ENCODE measurements at places on chromosomes 13 and 19.
A peak's percentile ranks its signal among the peaks of the same experiment; 100 is the strongest.

- no peak for DNase-seq
These were observed 5.3 kb upstream of the CCNP start for GRCh38 chr19:40231544-40232424.

DNA sequence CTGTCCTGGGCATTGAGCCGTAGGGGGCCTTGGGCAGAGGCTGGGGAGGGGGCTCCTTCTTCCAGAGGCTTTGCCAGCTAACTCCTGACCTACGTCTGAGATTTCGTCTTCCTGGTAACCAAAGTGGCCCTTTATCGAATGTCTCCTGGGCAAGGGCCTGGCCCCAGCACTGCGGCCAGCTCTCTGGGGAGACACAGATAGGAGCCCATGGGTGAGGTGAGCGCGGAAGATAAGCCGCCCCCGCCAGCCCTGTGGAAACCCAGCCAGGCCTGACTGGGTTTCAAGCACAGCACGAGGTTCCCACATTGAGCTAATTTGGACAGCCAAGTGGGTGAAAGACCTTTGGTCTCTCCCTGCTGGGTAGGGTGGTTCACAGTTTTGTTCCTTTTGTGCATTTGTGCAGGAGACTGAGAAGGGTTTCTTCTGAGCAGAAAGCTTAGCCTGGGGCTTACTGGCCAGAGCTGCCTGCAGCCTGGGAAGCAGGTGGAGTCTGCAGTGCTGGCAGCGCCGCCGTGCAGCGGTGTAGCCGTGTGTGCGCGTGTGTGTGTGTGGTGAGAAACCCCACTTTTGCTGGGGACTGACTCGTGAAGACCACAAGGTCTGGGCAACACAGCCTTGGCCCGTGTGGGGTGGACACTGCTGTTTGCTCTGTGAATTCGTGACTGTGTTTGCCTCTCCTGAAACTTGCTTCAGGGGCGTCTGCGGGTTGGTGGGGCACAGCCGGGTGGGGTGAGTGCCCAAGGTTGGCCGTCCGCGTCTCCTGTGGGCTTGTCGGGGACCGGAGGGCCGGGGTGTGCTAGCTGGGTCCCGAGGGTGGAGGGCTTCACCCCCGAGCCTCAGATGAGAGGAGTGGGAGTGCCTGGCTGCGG lies 2.5 kb downstream of the BSG start:
- DNase-seq = no peak

- no peak for DNase-seq
These were observed 63.3 kb downstream of the DHRS12 start for GRCh38 chr13:51740698-51741097.

- DNase-seq = peak; percentile 66
These were observed 11.8 kb upstream of the SHD start for GRCh38 chr19:4267101-4267900.

GRCh38 chr13:49146950-49147355 lies 73.2 kb upstream of the MLNR start:
- DNase-seq = no peak

DNA sequence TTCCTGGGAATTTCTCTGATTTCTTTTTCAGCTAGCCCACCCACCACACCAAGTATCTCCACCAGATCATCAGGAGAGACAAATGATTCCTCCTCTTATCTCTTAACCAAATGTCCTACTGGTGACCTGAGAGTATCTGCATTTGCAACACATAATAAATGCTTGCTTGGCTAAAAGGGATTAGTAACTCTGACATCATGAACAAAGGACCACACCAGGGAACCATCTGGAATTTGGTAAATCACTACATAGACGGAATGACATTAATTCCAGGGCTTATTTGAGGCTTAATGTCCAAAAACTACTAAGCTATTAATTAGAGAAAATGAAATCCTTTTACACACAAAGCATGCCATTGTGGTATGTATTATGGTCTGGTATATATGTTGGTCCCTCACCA lies 139.0 kb downstream of the RAP2A start:
- no peak for DNase-seq

GRCh38 chr13:96785986-96786385 lies 208.3 kb downstream of the OXGR1 start:
- no peak for DNase-seq

GRCh38 chr13:110448230-110448629 lies 113.3 kb downstream of the RAB20 start:
- peak; percentile 68 for DNase-seq

DNA sequence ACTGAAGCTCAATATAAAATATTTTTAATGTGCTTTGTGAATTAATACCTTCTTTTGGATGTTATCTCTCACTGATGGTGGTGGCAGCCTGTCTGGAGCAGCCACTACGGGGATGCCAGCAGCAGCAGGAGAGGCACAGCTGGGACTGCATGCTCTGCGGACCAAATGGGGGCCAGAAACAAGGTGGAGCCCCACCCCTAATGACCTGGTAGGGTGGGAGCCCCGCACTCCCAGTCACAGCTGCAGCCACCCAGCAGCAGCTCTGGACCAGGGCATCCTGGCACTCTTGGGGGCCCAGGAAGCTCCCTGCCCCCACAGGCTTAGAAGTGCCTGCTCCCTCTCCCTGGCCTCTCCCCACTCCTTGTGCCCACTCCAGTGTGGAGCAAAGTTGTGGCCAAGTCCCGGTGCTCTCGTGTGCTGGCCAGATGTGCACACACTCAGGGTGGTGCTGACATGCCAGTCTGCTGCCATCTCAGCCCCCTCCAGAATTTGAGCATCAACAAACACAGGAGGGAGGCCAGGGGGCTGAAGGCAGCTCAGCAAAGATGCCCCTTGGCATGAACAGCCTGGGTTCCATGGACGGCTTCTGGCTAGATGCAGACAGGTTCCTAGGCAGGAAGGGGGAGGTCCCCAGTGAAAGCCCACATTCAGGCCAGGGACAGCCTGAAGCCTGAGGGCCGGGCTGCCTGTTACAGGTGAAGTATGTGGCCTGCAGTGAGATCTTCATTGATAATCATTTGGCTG lies 696.7 kb upstream of the SLITRK5 start:
- no peak for DNase-seq

GRCh38 chr19:46759206-46759605 lies 13.0 kb upstream of the STRN4 start:
- no peak for DNase-seq

DNA sequence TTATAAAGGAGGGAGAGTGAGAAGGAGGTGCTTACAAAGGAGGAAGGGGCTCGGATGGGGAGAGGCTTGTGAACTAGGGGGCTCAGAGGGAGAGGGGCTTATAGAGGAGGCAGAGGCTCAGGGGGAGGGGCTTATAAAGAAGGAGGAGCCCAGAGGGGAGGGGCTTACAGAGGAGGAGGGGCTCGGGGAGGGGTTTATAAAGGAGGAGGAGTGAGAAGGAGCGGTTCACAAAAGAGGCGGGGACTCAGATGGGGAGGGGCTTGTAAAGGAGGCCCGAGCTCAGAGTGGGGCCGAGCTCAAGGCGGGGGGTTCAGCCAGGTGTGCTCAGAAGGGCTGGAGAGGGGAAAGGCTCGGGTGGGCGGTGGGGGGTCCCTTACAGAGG lies 500 bp downstream of the SMIM24 start:
- peak; percentile 36 for DNase-seq

GRCh38 chr13:100497389-100497788 lies 91.2 kb downstream of the GGACT start:
- DNase-seq = no peak

- DNase-seq = no peak
These were observed 1049.8 kb downstream of the OLFM4 start for GRCh38 chr13:54078271-54078870.

DNA sequence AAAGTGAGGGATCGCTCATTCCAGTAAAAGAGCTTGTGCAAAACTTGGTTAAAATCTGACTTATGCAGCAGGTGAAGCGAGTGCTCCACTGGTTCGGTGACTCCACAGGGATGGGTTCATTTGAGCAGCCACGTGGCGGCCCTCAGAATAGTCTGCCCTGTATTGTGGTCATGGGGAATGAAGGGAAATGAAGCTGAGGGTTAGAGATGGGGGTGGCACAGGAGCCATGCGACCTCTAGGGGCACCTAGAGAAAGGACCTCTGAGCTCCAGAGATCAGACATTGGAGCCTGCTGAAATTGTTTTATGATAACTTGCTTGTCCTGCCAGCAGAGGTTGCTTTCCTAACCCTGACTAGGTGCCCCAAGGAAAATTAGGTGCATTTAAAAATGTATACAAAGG lies 26.6 kb downstream of the CBY2 start:
- peak; percentile 42 for DNase-seq

- no peak for DNase-seq
These were observed 17.4 kb downstream of the CHST8 start for GRCh38 chr19:33639035-33639681.

DNA sequence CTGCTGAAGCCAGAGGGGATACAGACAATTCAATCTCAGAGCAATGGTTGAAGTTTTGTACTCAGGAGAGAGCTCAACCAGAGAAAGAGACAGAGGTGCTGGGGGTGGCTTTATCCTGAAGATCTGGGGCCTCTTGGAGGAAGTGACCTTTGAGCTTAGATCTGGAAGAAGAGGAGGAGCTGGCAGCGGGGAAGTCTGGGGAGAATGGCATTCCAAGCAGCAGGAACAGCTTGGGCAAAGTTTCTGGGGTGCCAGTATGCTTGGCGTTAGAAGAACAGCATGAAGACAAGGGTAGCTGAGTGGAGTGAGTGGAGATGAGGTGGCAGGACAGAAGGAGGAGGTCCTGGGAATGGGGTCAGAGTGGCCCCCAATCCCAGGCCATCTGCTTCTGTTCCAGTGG lies 11.3 kb downstream of the MAST3 start:
- no peak for DNase-seq

DNA sequence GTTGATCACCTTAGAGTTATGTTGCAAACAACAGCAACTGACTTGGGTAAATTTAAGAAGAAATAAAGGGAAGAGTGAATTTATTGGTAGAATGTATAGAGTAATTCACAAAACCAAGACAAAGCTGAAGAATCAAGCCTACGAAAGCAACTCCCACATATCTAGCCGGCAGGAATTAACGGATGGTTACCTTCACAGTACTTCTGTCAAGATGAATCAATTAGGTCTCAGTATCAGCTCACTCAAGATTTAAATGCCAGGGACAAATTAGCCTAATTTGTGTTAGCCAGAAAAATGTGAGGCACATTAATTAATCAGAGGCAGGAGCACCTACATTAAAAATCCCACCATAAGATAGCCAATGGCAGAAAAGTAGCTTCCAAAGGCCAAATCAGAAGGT lies 10.7 kb downstream of the KPNA3 start:
- no peak for DNase-seq

DNA sequence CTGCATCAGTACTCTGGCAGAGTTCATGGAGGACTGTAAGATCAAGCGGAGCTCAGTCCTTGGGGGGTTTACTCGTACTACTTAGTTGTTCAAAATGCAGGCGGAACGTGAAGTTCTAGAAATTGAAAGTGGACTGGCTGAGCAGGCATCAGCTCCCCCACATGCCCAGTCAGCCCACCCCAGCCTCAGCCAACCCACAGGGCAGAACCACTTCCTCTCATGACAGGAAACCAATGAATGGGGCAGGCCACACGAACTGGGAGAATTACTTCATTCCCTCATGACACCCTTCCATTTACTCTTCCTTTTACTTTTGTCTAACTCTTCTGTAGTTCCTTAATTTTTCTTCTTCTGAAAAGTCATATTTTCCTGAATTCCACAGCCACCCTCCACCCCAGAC lies 71.9 kb downstream of the FLT1 start:
- DNase-seq = no peak

DNA sequence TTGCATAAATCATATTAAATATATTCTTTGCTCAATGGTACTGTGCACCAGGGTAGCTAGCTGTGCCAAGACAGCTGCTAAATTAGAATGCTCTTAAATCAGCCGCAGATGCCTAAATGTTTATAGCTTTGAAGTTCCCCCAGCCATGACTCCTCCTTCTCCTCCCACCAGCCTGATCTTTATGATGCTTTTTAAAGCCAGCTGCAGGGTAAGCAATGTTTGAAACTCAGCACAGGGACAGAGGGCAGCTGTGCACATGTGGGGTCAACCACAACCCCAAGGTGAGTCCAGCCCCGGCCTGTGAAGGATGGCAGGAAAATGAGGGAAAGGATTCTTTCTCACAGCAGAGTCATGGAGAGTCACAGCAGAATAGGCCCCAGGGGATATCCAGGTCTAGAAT lies 635.7 kb downstream of the UQCRFS1 start:
- DNase-seq = no peak

- DNase-seq = no peak
These were observed 11.1 kb upstream of the ZNF613 start for GRCh38 chr19:51916167-51916566.

DNA sequence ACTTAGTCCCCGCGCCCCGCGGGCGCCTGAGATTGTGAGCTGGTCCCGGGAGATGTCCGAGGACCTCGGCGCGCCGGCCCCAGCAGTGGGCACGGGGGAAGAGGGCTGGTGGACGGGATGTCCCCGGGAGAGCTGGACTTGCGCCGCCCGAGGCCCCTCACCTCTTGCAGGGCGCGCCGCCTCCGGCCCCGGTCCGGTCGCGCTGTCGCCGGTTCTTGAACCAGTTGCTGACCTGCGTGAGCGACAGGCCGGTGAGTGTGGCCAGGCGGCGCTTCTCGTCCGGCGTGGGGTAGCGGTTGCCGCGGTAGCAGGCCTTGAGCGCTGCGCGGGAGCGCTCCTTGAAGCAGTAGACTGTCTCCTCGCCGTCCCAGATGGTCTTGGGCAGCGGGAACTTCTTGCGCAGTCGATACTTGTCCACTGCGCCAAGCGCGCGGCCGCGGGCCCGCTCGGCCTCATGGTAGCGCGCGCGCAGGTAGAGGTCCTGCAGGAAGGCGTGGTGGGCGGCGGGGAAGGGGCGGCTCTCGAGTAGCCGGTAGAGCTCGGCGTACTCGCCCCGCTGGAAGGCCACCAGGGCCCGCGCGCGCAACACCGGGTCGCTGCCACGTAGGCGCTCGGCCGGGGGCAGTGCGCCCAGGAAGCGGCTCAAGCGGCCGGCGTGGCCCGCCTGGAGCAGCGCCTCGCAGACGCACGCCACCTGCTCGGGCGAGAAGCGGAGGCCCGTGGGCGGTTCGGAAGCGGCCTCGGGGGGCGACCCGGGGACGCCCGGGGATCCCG lies 984 bp downstream of the SIX5 start:
- DNase-seq = no peak

- no peak for DNase-seq
These were observed 73.3 kb downstream of the ALOX5AP start for GRCh38 chr13:30808600-30808999.

DNA sequence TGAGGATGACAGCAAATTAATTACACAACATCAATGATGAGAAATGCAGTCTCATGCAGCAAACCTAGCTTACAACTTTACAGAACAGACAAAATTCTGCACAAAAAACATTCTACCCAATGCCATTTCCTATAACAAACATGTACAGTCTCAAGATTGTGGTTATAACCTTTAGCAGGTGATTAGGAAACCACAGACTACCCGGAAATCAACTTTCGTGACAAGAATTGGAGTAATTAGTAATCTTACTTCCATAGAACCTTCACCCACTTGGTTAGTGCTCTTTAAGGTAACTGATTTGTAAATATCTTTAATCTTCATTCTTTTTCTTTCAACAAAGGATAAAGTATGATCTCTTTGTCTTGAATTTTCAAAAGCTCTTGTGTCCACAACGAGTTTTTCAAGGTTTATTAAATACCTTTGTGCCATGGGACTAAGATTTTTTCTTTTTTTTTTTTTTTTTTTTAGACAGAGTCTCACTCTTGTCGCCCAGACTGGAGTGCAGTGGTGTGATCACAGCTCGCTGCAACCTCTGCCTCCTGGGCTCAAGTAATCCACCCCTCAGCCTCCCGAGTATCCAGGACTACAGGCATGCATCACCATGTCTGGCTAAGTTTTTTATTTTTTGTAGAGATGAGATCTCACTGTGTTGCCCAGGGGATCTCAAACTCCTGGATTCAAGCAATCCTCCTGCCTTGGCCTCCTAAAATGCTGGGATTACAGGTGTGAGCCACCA lies 78.8 kb downstream of the MAP4K1 start:
- DNase-seq = no peak

Measured in 8988T (cell line).